ENCODE measurements at places on chromosomes 2 and 18. TPM values are rescaled to one million over a fixed set of nuclear protein-coding genes. Genes with fewer than 3 reads are reported as not detected.

The LOXHD1 gene
- total RNA-seq = not detected

The TRIM54 gene
- total RNA-seq = 2.8 TPM

The RIT2 gene
- total RNA-seq = not detected

The IAH1 gene
- 48.1 TPM for total RNA-seq

The CCL20 gene
- total RNA-seq = 1.6 TPM

The CD226 gene
- 4.7 TPM for total RNA-seq

The TDRD15 gene
- 1.9 TPM for total RNA-seq
